Activated naive CD8-positive, alpha-beta T cell treated with anti-CD3 and anti-CD28 coated beads, Interleukin-2, amount 10 ng/mL, durations not matched to agents 7 days and 5 days (primary cell): ENCODE measurements at places on chromosomes 5 and 9. TPM values are rescaled to one million over a fixed set of nuclear protein-coding genes. Genes with fewer than 3 reads are reported as not detected.

Gene FGF18
- total RNA-seq = 0.25 TPM

- no peak for DNase-seq
Observed at GRCh38 chr9:72648324-72649126, 127.1 kb downstream of the TMC1 start.

GRCh38 chr9:77544546-77544945 is 103.6 kb downstream of the GNA14 start:
- no peak for DNase-seq

GRCh38 chr5:133775584-133776304 is 163.4 kb upstream of the FSTL4 start:
- no peak for DNase-seq

DNA sequence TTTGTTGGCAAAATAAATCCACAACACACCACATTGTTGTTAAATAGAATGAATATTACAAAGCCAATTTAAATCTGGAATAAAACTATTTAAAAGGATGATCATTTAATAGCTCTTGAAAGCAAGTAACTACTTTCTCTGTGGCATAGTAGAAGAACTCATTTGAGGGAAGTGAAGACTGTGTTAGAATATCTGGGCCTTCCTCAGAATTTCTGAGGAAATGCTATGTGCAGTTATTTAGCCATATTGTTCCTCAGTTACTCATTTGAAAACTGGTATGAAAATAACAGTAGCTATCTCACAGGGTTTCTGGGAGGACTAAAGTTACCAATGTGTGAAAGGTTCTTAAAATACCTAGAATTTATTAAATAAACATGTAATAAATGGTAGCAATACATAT is 595.8 kb downstream of the PSAT1 start:
- DNase-seq = no peak

GRCh38 chr9:114140850-114141249 is 14.5 kb upstream of the COL27A1 start:
- DNase-seq = no peak

GRCh38 chr9:119577881-119578280 is 208.6 kb upstream of the BRINP1 start:
- no peak for DNase-seq

- DNase-seq = no peak
Observed at GRCh38 chr9:95999390-95999789, 123.9 kb downstream of the ERCC6L2 start.

GRCh38 chr5:142597546-142598337 is 88.1 kb downstream of the FGF1 start:
- DNase-seq = no peak

GRCh38 chr9:3516667-3517330 is 9.0 kb downstream of the RFX3 start:
- DNase-seq = no peak
